Hypothalamus (tissue), 51 donors: ENCODE measurements at places on chromosomes 5 and 9.

GRCh38 chr5:137627706-137628105 is 108.2 kb downstream of the KLHL3 start:
- DNase-seq = no peak

DNA sequence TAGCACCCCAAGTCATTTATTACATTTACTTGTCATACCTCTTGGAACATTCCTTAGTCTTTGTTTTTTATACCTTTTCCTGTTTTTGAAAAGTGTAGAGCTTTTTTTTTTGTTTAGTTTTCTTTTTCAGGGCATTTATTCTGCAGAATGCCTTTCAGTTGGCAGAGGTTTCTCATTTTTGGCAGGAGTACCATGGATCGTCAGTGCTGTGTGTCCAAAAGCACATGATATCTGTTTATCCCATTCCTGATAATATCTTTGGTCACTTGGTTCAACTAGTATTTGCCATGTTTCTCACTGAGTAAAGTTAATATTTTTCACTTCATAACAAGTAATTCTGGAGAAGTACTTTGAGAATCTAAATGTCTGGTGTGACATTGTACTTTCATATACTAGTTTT is 10.7 kb downstream of the OGN start:
- DNase-seq = no peak

GRCh38 chr5:137995077-137995748 is 37.7 kb downstream of the FAM13B start:
- no peak for DNase-seq

DNA sequence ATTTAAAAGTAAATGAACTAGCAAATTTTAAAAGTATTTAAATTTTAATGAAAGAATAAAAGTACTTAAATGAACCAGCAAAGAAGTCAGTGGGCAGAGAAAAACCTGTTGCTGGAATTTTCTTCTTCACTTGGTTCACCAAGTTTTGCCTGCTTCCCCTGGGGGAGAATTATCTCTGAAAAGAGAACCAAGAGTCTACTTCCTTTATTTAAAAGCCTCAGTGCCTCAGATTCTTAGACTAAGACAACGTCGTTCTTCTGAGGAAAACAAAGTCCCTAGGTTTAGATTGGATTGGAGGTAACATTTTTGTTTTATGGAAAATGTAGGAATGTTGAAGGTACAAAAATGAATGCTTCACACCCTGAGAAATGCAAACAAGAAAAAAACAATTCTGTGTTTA is 7.4 kb upstream of the KLF4 start:
- DNase-seq = no peak

- no peak for DNase-seq
Measured at GRCh38 chr5:32536246-32536645, 49.1 kb upstream of the SUB1 start.

DNA sequence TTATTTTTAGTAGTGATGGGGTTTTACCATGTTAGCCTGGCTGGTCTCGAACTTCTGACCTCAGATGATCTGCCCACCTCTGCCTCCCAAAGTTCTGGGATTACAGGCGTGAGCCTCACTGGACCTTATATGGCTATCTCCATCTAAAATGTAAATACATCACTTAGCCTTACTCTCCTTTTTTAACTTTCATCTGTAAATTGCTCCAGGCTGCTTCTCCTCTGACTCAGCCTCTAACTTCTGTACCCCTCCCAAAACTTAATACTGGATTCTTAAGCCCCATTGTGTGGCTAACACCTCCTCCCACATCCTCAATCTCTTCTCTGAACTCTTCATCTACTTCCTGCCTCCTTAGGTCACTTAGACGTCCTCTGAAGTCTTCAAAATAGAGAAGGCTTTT is 4.0 kb downstream of the SNX30 start:
- no peak for DNase-seq

- no peak for DNase-seq
Measured at GRCh38 chr5:158309088-158309807, 450.3 kb upstream of the CLINT1 start.

GRCh38 chr5:177134697-177135225 is 1.2 kb downstream of the NSD1 start:
- DNase-seq = no peak

DNA sequence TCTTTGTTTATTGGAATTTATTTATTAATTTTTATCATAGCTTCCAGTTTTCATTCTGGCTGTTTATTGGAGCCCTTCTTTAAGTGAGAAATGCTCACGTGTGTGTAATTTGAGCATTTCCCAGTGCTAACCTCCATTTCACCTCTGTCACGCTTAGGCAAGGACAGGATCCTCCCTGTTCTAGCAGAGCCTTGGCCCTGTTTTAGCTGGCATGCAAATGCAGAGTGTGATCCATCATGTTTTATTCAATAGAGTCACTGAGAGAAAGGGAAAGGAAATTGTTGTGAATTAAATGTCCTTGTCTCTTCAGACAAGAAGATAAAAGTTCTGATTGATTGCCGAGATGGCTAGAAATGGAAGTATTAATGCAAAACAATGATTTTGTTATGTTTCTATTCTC is 137.3 kb upstream of the ACO1 start:
- DNase-seq = no peak

DNA sequence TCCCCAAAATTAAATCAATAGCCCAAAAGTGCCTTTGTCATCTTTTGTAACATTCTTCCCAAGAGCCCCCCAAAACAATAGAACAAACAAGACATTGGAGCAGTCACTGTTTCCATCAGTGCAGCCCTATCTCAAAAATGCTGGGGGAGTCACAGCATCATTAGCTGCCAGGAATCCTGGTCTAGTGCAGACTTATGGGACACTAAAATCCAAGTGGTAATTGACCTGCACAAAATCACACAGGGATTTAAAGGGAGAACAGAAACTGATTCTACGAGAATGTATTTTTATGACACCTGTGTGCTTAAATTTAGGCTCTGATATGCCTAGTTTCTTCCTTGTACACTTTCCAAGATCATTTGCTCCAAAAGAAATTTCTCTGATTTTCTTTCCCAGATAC is 172.9 kb downstream of the GLIS3 start:
- DNase-seq = no peak
